ENCODE measurements at places on chromosomes 5 and 9.

DNA sequence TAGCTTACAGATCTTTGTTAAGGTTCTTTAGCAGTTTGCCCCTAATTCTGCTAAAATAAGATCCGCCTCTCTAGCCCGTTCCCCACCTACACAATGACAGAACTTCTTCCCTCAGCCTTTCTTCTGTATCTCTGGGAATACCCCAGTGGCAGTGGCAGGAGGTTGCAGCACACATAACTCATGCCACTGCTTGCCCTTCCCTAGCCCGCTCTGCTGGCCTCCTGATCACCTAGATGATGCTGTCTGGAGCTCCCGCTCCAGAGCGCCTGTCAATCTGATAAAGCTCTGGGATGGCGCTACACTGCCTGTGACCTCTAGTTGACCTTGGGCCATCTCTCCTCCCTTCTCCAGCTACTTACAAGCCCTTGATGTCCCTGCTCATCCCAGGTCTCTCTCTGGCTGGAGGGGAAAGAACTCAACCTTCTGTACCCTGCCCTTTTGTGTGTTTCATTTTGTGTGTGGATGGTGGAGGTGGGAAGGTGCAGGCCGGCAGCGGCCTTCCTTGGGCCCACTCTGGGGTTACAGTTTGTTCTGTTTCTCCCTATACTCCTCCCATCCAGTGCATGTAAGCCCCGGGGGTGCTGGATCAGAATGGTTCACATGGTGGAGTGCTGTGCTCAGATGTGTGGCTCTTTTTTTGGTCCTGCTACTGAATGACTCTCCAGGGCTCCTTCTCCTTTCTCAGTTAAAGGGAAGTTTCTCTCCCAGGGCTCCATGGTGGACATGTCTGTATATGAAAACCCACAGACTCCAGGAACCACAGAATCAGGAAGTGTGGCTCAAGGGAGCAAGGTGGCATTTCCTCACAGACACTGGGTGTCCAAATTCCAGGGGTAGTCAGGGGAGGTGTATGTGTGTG, 29.1 kb downstream of the MTX3 start:
- DNase-seq = no peak

DNA sequence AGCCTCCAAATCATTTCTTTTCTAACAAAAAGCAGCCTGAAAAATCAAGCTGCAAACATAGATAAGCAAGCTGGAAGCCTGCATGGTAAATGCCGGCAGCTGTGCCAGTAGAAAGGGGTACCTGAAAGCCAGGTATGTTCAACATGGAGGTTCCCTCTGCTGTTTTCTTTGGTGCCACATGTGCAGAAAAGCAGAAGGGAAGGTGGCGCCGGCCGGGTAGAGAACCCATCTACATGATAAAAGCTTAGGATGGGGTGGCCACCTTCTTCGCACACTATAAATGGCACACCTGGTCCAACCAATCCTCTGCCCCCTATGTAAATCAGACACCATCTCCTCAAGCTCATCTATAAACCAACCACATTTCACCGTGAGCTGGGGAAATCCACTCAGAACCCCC, 268.9 kb upstream of the IRX2 start:
- no peak for DNase-seq

GRCh38 chr9:78539904-78540303, 243.0 kb downstream of the PSAT1 start:
- no peak for DNase-seq

DNA sequence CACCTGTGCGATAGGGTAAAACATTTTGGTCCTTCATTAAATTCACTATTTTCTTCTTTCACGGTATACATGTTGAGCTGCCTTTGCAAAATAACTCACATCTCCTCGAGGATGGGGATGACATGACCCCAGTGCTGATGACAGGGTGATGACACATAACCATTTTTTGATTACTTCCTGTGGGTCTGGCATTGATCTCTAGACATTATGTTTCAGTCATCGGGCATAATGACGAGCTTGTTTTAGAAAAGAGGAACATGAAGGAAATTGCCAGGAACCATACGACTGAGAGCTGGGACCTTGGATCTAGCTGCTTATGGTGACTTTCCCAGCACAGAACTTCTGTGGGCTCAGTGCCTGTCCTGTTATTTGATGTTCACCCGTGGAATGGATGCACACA, 25.2 kb downstream of the COL5A1 start:
- DNase-seq = no peak

DNA sequence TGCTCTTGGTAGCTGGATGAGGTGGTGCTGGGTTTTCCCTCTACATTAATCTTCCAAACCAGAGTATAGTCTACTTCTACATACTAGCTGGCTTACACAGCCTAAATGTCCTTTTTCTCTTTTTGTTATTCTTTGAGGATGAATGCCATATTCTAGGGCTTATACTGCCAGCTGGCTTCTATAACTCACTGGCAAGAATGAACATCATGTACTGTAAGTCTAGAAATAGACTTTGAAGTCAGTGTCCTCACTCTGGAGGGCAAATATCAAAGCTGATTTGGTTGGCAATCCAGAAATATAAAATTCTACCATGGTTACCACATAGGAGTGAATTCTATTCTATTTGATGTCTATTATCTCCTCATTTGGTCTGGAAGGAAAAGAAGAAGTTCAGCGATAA, 251.7 kb upstream of the TYRP1 start:
- DNase-seq = no peak

DNA sequence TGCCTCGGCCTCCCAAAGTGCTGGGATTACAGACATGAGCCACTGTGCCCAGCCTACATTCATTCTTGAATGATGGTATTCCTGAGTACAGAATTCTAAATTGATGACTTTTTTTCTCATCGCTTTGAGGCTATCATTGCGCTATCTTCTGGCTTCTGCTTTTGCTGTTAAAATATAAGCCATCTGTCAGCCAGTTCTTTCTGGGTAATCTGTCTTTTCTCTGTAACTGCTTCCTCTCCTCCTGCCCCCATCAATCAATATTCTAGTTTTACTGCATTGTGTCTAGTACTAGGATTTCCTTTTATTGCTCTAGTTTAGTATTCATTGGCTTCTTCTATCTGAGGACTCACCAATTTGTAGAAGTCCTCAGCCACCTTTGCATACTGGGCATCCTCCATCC, 89.0 kb downstream of the PLPP1 start:
- DNase-seq = no peak

DNA sequence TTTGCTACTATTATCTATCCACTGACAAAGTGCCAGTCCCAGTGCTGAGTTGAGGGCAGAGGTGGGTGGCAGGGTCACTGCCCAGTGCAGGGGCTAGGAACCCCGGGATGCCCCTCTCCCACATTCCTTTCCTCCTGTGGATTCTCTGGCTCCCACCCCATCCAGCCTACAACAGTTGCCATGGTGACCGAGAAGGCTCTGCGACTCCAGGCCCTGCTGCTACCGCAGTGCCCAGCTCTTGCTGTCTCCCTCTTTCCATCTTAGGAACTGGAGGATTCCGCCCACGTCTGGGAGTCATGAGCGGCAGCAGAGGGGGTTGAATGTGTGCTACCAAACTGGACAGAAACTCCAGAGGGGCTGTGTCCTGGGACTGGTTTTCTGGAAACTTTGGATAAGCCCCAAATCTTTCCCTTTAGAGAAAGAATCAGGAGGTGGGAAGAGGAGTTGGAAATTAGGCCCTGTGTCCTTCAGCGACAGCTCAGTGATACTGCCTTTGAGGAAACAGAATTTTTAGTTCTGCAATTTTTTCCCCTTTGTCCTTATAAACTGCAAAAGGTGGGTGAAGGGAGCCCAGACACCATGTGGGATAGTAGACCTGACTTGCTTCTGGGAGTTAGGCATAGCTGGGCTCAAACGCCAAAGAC, 20.7 kb upstream of the C5orf47 start:
- no peak for DNase-seq

DNA sequence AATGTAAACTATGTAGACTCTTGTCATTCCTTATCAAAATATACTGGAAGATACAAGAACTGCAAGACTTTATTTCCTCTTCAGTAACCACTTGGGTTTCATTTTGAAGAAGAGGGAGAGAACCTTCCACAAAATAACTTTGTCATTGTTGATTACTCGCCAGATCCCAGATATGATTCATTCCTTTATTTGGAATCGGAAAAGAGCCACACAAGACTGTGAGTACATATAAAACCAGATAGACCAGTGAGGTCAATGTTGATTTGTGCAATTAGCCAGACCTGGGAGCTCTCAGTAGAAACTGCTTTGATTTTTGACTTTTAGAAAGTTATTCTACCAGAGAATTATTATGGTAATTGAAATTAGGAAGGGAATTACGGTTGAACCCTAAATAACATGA, 146.1 kb downstream of the TMEM167A start:
- no peak for DNase-seq

DNA sequence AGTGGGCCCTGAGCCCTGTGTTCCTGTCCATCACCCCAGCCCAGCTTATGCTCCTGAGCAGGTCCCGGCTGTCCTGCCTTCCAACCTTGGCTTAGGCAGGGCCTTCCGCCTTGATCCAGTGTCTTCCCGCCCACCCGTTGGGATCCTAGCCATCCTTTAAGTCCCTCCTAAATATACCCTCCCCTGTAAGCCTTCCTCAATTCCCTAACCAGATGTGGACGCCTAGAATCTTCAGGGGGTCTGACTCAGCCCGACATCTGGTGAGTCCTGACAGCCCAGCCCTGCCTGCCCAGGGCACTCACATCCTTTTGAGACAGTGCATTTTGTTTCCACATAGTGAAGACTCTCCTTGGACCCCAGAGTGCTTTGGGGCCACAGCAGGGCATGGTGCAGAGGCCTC, 23.7 kb downstream of the SLC6A7 start:
- DNase-seq = no peak

DNA sequence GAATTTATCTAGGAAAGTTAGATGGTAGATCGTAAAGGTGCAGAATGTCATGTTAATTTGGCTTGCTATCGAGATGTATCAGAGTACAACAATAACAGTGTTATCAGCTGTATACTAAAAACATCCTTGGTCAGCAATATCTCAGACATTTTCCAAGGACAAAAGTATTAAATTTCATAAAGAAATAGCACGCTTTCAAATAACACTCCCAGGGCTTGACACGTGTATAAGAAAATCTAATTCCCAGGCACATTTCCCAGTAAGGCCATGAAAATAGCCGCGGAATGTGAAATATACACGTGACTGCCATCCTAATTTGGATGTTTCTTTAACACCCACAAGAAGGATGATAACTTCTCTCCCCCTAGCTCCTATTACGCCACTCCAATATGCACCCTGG, 17.7 kb upstream of the SYK start:
- no peak for DNase-seq

- peak; percentile 78 for DNase-seq
These were observed 2.2 kb downstream of the AKNA start for GRCh38 chr9:114385397-114386181.

GRCh38 chr5:69265931-69266330, 31.2 kb downstream of the CDK7 start:
- no peak for DNase-seq

DNA sequence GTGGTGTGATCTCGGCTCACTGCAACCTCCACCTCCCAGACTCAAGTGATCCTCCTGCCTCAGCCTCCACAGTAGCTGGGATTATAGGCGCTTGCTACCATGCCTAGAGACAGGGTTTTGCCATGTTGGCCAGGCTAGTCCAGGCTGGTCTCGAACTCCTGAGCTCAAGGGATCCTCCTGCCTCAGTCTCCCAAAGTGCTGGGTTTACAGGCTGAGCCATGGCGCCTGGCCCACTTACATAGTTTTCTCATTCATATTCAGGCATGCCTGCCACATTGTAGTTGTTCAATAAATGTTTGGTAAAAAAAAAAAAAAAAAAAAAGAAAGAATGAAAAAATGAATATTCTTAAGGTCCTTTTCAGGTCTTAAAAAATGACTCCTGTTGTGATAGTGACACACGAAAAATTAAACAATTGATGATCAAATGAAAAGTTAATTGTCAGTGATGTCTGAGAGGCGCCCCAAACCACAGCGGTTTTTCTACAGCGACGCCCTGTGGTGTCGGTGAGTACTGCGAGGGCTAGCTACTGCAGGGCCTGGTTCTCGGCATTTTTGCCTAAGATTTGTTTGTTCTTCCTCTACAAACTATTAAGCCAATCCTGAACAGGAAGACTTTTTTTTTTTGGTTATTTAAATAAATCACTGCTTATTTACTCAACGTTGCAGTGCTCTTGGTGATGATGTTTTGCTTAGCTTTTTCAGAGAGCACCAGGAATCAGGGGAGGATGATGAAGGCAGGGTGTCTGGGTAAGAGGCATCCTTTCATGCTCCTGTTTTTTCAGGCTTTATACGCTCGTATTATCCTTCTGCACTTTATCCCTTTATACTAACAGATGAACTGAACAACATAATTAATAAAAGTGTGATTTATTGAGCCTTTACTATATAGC, 67.0 kb upstream of the DPYSL3 start:
- DNase-seq = peak; percentile 22

DNA sequence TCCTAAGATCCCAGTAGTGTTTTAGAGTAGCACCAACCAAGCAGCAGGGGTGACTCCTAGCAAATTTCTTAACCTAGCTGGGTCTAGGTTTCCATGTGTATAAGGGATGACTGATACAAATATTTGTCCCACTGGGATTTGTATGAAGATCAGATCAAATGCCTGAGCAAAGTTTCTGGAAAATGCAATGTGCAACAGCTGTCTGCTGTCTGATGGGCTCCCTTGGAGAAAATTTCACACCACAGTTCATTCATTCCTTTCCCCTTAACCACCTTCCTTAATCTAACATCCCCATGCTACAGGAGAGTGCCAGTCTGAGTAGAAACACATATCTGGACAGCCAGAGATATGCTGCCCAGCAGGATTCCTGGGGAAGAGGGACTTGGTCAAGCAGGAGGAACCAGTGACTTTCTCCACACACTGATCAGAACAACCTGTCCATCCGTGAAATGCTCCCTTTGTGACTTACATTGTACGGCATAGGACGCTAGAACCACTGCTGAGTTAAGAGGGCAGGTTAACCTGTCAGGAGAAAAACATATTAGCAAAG, 53.3 kb downstream of the PTPN3 start:
- DNase-seq = no peak

- DNase-seq = no peak
These were observed 494.6 kb downstream of the GADD45G start for GRCh38 chr9:90099262-90099963.

DNA sequence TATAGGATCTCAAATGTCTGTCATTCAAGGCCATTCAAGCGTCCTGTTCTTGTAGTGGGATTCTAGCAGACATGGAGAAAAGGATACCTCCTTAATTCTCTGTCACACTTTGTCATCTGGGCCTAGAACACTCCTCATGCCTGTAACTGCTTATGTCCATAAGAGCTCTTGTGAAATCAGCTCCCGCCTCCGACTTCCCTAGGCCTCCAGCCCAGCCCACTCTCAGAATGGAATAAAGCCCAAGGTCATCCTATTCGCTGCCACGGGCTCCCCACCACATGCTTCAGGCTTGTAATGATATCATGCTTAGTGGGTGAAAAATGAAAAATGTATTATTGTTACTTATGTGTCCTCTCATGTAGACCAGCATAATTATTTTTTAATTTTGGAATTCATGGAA, 632.5 kb downstream of the ISL1 start:
- DNase-seq = no peak

- no peak for DNase-seq
These were observed 88.8 kb downstream of the TLE4 start for GRCh38 chr9:79660615-79661014.

Measured in activated CD4-positive, alpha-beta T cell treated with anti-CD3 and anti-CD28 coated beads for 24 hours (primary cell).